ENCODE measurements at places on chromosomes 1 and 21.

DNA sequence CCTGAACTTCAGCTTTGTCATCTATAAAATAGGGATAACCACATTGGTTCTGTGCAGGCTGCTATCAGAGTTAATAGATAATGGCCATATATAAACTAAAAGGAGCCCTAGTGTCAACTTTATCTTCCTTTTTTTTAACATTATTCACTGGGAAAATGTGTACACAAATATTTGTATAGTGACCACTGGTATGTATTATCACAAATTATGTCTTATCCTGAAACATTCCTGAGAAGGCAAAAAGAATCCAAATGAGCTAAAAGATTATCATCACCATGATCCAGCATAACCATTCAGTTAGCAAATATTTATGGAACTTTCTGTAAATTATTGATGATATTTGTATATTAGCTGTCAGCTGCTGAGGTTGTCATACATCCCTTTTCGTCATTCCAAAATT lies 16.6 kb downstream of the ANGPTL3 start:
- no peak for DNase-seq

DNA sequence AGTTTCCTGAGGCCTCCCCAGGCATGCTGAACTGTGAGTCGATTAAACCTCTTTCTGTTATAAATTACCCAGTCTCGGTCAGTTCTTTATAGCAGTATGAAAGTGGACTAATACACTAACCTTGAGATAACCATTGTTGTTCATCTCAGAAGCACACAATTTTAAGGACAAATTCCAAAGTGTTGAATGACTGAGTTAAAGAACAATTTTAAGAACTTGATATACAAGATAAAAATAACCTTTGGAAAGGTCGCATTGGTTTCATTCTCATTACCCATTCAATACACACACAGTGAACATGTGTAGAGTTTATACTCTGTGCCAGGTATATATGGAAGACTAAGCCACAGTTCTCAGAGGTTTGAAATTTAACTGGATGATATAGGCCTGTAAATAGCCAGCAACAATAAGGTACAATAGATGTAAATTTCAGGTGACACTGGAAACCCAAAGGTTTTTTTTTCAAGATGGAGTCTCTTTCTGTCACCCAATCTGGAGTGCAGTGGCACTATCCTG lies 19.1 kb upstream of the SRSF10 start:
- DNase-seq, result no peak

- no peak for DNase-seq
Observed at GRCh38 chr1:99017655-99018054, 13.0 kb upstream of the PLPPR5 start.

GRCh38 chr1:164712131-164713036 lies 153.4 kb downstream of the PBX1 start:
- DNase-seq, result no peak

DNA sequence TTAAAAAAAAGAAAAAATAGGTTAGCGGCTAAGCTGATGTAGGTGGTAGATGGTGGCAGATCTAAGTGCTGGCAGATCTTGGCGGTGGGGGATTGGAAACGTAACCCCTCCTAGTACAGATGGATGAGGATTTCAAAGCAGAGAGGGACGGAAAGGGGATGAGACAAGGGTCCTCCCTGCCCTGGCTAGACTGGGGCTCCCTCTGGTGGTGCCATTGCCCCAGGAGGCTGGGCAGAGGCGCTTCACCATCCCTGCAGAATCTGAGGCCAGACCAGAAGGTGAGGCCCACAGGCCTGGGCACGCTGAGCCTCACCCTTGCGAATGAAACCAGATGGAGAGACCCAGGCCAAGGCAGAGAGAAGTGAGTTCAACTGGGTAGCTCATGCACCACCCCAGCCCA lies 7.0 kb upstream of the PLEKHA6 start:
- DNase-seq, result no peak

GRCh38 chr21:30563072-30563471 lies 2.0 kb upstream of the KRTAP19-7 start:
- no peak for DNase-seq

DNA sequence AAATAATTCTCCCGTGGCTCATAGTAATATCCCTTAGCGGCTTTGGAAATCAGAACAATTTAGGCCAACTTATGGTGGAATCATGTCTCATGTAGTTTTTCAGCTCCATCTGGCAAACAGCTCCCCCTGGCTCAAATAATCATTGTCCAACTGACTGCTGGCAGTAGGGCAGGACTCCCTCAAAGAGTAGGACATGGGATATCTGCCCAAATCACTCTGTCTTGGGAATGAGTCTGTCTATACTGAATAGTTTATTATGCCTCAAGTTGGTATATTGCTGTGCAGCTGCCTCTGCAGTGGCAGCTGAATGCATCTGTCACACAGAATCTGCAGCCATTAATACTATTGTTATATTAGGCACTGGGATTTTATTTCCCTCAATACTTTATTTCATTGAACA lies 255.7 kb downstream of the COL11A1 start:
- DNase-seq, result no peak

GRCh38 chr1:24009406-24009805 lies 29.3 kb upstream of the SRSF10 start:
- DNase-seq, result no peak

DNA sequence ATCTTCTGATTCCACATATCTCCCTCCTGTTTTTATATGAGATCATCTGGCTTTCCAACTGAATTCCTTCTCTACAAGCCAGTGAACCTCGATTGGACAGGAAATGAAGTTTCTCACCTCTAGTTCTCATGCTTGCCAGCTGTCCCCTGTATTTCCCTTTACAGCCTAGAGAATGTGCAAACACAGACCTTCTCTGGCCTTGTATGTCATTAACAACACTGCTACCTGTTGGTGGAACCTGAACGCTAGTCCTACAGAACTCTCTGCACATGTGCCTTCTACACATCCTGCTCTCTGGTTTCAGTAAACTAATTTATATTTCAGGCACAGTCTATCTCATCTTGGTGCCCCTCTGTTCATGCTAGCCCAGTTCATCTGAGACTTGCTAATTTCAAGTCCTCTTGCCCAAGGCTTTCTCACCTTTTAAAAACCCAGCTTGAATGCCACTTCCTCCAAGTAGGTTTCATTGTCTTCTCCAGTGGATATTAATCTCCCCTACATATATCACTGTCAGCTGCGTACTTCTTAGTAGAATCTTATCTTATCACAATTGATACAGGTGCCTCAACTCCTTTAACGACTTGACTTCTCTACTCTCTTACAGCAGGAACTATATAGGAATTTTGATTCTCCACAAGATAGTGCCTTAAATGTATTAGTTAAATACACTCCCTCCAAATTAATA lies 549.9 kb downstream of the PLPP3 start:
- DNase-seq, result no peak

DNA sequence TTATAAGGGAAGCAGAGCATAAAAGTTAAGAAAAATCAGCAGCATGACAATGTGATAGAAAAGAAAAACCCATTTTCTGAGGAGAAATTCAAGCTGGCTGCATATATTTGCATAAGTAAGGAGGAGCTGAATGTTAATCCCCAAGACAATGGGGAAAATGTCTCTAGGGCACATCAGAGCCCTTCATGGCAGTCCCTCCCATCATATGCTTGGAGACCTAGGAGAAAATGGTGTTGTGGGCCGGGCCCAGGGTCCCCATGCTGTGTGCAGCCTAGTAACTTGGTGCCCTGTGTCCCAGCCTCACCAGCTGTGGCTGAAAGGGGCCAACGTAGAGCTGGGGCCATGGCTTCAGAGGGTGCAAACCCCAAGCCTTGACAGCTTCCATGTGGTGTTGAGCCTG lies 100.6 kb upstream of the PLPPR4 start:
- no peak for DNase-seq

- DNase-seq, result no peak
Observed at GRCh38 chr21:33355355-33355754, 30.6 kb downstream of the IFNAR1 start.

GRCh38 chr1:198925567-198925966 lies 286.7 kb downstream of the PTPRC start:
- DNase-seq, result no peak

- no peak for DNase-seq
Observed at GRCh38 chr1:34518146-34518699, 236.6 kb upstream of the GJB5 start.

DNA sequence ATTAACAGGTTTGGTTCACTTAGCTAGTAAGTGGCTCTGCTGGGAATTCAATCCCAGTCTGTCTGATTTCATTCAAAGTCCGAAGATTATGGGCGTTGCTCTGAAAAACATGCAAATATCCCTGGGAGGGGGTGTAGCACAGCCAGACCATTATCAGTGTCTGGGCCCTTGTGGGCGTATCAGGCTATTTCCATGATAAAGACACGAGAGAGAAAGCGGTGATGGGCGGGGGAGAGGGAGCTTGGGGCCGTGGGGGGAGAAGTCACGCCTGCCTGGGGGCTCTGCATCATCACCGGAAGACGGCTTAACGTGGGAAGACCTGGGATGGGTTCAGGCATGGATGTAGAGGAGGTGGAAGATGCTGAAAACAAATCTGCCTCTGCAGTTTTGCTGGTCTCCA lies 25.8 kb downstream of the IL6R start:
- no peak for DNase-seq

- peak; percentile 38 for DNase-seq
Observed at GRCh38 chr1:107057197-107058133, 991 bp downstream of the PRMT6 start.

DNA sequence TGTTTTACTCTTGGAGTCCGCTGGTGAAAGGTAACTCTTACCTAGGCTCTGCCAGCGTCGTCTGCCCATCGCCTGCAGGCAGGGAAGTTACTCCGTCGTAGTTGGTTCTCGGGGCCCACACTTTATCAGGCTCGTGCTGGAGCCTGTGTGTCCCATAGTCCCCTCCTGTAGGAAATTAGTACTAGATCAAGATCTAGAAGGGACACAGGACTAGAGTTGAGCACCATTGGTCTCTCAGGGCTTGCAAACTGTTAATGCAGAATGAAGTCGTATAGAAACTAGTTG lies 940 bp downstream of the SRRM1 start:
- no peak for DNase-seq
